Right lung (tissue), 10 donors: ENCODE measurements at places on chromosomes 3 and 15.

DNA sequence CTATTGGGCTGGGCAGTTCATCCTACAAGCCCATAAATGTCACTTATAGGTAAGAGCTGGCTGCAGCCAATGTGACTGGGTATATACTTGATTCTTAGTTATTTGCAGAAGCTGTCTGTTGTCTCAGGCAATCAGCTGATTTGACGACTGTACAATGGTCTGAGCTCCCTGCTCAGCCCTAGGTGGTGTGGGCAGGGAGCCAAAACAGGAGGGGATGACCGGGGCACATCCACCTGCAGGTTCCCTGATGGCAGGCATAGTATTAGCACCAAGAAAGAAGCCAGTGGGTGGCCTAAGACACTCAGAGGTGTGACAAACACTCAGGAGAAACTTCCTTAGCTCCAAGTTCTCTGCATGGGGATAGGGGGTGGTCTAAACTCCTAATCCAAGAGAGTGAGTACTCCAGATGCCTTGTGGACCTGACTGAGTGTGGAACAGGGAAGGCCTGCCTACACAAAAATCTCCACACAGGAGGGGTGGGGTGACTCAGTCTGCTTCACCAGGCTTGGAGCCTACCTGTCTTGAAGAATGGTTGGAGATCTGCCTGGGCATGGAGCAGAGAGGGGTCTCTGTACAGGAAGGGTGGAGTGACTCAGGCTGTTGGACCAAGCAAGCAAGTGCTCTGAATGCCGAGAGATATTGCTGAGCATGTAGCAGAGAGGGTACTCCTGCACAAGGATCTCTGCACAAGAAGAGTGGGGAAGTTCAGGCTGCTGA, 690.4 kb upstream of the NAALADL2 start:
- no peak for DNase-seq

DNA sequence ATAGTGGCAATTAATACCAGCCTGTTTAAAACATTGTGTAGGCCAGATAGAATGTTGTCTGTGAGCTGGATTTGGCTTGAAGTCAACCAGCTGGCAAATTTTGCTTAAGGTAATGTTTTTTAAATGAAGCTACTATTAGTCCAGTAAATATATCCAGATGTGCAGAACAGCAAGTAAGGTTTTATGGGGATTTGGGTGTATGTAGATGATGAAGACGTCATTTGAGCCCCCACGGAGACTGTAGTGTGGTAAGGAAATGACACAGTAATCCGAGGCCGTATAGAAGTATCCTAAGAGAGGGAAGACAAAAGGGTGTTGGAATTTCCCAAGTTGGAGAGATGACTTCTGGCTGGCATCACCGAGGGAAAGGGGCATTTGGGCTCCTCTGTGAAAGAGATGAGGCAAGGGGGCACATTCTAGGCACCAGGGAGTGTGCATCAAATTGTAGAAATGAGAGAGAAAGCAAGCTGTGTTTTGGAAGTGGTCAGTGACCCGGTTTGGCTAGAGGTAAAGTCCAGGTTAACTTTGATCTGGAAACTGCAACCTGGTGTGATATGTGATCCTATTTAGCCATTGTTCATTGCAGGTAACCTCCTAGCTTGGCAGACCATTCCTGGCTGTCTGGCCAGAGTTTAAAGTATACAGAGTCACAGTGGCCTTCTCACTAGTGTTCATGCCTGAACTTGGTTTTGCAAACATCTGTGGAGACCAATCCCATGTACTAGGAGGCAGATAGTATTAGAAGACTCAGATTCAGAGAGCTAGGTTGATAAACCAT, 104.2 kb downstream of the ITPR1 start:
- no peak for DNase-seq

GRCh38 chr15:64430000-64430735, 30.2 kb upstream of the ZNF609 start:
- DNase-seq = peak; percentile 87

- no peak for DNase-seq
These were observed 989 bp upstream of the VGLL3 start for GRCh38 chr3:86991840-86992435.

GRCh38 chr3:46130631-46131310, 77.3 kb downstream of the CCR1 start:
- no peak for DNase-seq

DNA sequence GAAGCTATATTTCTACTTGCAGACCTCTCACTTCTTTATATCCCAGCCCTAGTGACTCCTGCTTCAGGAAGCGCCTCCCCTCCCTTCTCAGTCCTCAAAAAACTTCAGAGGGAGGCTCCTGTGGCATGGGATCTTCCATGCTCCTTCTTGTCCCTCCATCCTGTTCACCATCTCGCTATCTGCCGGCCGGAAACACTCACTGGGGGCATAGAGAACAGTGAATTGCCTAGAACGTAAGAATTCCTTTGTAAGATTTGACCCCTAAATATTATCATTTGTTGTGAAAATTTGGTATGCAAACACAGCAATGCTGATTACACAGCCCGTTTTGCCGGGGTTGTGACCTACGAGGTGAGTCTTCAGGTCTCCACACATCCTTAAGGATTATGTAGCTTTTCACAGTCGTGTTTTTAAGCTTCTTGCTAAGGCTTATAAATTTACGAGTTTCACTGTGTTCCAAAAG, 218.7 kb upstream of the ATP10A start:
- DNase-seq = no peak

DNA sequence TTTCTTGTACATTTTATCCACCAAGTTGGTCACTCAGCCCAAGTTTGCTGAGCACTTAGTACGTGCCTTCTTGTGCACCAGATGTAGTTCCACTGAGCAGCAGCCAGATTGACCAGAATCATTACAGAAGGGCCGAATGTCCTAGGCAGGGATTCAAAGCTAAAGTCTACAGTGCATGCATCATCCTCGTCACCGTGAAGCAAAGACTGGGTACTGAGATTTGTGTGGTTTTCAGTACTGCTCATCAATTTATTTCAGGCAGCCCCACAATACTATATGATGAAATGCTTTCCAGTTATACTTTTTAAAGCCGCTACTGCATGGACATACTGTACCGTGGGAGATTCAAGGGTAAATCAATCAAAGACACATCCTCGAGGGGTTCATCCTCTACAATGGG, 227.0 kb downstream of the ARRDC4 start:
- DNase-seq = no peak

GRCh38 chr3:150733373-150733935, 29.5 kb downstream of the SIAH2 start:
- no peak for DNase-seq

DNA sequence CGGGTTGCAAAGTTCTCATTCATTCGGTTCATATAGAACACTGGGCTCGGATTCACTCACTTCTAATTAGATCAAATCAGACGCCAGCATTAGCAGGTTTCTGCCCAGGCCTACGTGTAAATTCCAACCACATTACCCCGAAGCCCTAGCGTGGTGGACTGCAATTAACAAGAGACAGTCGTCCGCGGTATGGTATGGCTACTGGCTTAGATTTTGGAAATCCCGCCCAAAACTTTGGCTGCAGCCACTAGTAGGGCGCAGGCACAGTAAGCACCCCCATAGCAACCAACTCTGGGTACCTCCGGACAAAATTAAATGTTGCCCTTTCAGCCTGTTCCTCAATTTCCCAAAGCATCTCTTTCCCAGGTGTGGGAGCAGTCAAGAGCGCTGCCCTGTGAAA, 771 bp downstream of the RARRES1 start:
- DNase-seq = no peak

DNA sequence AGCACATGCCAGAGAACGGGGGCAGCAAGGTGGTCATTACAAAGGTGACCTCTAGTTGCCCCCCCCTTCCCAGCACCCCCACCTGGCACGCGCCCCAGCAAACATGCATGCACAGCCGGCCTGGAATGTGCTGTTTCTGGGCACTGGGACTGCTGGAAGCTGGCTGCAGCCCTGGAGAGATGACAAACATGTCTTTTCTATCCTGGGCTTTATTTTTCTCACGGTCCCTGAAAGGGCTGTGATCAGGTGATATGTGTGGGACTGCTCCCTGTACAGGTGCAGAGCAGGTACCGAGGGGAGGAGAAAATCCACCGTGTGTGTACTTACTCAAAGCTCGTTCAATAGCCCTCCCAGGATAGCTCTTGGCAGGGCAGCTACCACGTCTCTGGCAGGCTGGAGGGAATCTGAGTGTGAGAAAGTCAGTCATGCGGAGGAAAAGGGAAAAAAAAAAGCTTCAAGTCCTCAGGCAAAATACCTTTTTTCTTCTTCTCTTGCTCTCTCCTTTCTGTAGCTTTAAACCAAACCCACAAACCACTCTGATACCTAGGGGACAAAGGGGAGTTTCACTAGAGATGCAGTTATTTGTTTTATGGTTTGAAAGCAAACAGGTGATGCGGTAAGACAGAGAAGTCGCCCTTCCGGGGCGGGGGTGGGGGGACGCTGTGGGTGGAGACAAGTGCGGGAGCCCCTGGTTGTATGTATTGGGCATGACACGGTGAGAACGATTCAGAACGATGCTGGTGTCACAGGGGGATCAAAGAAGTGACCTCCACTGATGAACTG, 5.0 kb upstream of the HES1 start:
- no peak for DNase-seq

DNA sequence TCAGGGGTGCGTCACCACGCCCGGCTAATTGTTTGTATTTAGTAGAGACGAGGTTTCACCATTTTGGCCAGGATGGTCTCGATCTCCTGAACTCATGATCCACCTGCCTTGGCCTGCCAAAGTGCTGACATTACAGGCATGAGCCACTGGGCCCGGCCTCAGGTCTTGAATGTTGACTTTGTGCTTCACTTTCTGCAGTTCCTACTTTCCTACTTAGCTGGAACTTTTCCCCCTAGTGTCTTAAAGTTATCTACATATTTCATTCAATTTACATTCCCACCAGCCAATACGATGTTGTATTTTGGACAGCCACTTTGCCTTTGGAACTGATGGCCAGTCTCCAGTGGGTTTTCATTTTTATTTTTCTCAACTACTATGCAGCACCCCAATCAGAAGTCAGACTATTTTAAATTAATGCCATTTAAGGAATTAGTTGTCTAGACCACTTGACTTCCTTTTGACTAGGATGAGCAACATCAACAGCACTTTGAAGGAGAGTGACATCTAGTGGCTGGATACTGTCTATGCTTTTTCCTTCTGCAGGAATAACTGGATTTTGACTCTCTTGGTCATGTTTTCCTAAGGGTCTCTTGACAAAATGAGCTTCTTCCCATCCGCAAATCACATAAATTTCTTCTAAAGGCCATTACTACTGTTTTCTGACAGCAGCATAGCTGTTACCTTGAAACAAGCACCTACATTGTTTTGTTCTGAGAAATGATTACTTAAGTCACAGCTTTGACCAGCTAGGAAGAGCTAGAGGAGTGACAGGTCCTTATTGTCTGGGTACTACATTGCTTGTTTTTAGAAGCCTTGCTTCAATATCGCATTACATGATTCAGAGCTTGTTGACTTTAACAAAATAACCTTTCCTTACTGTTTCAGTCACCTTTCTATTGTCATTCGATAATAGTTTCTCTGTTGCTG, 140.2 kb downstream of the ITPR1 start:
- DNase-seq = peak; percentile 42
